ENCODE measurements at places on chromosomes 1 and 21.

DNA sequence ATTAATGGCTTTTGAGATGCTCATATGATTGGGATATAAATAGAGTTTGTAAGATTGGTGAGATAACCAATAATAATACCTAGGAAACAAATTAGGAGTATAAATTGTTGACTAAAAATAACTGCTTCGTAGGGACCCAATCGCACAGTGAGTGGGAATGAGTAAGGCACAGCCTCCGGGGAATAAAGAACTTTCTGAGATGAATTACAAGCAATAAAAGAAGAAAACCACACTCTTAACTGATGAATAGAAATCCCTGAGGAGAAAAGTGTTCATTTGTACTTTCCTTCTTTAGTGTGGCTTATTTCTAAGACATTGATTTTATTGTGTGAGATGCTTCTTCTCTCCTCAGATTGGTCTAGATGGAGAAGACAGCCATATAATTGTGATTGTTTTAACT lies 443.4 kb upstream of the PRMT6 start:
- no peak for DNase-seq

DNA sequence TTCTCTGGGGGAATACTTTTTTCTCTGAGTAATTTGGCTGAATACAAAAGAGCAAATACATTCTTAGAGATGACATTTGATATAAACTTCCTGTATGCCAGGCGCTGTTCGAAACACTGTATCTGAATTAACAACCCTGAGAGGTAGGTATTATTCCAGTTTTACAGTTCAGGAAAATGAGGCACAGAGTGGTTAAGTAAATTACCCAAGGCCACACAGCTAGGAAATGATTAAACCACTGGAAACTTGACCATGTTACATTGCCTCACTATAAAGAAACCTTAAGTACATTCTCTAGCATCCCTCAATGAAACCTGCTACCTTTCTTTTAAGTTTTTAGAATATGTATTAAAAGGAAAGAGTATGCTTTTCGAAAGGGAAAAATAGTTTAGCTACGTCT lies 54.6 kb downstream of the SMYD2 start:
- DNase-seq: no peak

GRCh38 chr1:113692824-113693431 lies 66.4 kb downstream of the PHTF1 start:
- DNase-seq: no peak

- DNase-seq: no peak
Measured at GRCh38 chr21:26115305-26115704, 55.3 kb downstream of the APP start.

DNA sequence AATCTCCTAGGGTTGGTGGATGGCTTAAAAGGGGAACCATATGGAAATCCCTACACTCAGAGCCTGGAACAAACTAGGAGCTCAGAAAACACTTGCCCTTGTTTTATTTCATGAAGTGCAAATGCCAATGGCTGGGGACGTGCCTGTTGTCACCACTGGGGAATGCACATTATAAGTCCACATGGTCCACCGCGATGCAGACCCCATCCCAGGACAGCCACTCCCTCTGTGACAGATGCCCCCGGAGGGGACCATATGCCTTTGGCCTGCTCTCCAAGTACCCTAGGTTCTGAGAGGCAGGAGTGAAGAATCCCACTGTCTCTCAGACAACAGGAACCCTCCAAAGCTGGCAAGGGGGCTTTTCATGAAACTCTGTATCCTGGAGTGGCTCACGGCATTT lies 42.3 kb downstream of the LRP8 start:
- no peak for DNase-seq
